AG04449 (cell line): ENCODE measurements at places on chromosomes 6 and 20.

DNA sequence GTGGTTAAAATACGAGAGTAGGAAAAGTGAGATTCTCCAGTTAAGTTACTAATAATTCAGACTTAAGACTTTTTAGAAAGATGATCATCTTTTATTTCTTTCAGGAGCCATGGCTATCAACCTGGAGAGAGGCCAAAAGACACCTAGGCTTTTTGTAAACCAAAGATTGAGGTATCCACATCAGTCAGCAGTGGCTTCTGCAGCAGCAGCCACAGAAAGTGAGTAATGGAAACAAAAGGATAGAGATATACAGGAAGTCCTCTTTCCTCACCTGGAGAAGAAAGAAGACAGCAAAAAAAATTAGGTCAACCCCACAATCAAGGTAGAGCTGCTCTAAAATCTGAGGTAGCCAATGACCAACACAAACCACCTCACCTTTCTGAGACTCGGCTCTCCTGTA is 22.7 kb upstream of the TRIM39 start:
- no peak for DNase-seq

DNA sequence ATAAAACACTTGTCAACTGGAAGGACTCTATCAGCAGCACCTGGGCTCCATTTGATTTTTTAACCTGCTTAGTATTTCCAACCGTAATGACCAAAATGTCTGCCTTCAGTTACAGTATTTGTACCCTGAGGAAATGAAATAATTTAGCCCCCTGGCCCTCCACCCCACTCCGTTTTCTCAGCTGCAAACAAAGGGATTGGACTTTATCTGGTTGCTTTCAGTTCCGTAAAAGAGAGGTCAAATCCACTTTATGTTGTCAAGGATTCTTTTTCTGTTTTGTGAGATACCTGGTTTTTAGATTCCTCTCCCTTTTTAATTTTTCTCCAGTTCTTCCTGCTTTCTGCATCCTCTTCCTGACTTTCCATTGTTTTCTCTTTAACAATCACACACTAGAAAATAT is 64.4 kb upstream of the BMP2 start:
- DNase-seq, result no peak

DNA sequence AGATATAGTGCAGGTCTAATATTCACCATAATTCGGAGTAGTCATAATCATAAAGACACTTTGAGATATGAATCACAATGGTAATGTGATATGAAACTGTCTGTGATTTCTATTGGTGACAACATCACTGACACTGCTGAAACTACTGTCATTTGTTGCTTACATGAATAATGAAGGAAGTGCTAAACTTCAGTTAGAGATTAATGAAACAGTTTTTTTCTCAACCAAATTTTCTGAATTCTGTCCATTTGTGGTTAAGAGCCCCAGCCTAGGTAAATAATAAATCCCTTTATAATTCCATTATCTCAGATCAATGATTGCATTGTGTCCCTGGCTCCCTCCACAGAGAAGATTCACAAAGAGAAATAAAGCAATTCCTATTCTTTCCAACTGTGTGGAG is 122.6 kb downstream of the HIVEP2 start:
- no peak for DNase-seq

DNA sequence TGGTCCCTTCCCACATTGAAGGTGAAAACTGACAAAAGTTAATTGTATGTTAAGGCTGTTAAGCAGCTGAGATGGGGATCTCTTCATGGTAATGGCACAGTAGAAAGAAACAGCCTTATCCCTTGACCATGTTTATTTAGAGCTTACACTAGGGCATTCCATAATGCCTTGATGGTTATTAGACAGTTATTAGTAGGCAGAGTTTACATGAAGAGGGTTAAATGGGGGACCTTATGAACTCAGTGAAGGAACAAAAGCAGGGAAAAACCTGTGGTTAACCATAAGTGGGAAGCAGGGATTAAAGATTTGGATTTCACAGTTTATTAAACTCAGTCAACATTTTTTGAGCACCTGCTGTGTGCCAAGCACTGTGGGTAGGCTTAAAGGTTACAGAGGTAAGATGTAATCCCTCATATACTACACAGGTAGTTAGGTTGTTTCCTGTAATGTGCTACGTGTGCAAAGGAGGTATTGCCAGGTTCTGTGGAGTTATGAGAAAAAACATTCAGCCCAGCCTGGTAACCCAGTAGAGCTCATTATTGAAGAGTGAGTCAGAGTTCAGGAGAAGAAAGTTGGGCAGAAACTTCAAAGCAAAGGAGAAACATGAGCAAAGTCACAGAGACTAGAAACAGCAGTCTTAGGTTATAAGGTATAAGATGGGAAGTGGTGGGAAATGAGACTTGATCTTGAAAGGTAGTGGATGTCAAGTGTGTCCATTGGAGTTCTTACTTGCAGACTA is 32.3 kb upstream of the GNRH2 start:
- DNase-seq, result peak; percentile 19

DNA sequence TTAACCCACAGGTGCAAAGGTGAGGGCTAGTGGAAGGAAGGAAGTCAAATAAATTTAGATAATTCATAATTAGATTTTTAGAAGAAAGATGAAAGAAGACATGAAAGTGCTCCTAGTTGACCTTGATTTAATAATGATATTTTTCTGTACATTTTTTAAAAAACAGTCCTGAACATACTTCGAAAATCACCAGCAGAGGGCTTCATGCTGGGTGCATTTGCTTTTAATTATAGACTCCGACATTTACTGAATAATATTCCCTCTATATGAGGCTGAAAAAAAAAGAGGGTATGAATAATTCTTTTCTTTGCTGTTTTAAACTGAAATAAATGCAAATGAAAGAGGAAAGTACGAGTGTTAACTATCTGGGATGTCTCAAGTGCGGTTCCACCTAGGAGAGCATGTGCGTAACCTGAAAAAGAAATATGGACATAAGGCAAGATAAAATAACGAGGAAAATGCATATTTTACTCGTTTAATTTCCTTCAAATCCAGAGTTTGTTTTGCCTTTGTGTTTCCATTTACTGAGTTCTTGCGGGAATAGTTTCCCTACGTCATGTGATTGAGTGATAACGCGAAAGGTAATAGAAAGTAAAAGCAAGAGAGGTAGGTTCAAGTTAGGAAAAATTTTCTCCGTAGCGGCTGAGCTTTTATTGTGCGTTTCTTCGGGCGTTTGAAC is 3.1 kb upstream of the TFAP2B start:
- DNase-seq, result no peak

DNA sequence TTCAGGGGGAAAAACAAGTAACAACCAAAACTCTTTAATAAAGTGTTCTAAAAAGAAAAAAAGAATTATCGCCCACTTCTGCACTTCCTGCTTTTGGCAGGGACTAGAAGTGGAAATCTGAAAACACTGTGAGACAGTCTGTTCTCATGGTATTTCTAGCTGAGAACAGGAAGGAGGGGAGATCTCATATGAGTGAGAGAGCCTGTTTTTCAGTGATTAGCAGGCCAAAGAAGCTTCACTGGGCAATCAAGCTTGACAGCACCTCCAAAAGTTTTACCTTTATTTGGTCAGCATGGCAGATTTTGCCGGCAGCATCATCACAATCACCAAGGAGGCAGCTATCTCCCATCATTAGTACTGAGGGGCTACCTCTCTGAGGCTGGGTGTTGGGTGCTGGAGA is 79.5 kb upstream of the ATXN1 start:
- DNase-seq, result no peak

- no peak for DNase-seq
Measured at GRCh38 chr20:57092112-57092899, 174.1 kb downstream of the BMP7 start.

- DNase-seq, result no peak
Measured at GRCh38 chr6:32154514-32155161, 697 bp downstream of the PPT2 start.

DNA sequence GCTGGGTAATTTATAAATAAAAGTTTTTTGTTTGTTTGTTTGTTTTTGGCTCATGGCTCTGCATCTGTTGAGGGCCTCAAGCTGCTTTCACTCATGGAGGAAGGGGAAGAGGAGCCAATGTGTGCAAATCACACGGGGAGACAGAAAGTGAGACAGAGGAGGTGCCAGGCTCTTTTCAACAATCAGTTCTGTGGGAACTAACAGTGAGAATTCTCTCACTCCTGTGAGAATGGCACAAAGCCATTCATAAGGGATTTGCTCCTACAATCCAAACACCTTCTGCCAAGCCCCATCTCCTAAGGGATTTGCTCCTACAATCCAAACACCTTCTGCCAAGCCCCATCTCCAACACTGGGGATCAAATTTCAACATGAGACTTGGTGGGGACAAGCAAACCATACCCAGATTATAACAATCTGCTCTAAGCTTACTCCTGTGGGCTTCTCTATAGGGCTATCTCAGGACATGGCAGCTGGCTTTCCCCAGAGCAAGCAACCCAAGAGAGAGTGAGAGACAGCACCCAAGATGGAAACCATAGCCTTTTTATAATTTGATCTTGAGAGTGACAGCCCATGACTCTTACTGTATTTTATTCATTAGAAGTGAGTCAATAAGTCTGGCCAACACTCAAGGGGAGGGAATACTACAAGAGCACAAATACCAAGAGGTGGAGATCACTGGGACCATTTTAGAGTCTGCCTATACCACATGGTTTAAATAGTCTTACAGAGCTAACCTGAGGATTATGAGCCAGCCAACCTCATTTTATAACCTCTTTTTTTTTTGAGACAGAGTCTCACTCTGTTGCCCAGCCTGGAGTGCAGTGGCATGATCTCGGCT is 22.8 kb upstream of the LRRC1 start:
- DNase-seq, result no peak

DNA sequence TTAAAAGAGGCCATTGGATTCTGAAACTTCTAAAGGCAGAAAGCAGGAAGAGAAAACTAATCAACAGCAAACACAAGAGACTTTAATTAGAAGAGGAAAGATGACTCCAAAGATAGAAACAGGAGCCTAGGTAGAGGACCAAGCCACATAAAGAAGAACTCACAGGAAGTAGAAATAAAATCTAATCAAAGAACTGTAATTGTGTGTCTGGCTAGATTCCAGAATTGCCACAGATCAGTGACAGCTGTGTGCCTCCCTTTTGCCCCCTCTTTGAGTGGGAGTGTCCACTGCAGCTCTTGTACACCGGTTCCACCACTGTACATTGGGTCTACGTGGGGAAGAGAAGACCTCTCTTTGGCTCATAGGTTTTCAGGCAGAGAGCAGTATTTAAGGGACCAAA is 22.3 kb upstream of the THEMIS start:
- no peak for DNase-seq

DNA sequence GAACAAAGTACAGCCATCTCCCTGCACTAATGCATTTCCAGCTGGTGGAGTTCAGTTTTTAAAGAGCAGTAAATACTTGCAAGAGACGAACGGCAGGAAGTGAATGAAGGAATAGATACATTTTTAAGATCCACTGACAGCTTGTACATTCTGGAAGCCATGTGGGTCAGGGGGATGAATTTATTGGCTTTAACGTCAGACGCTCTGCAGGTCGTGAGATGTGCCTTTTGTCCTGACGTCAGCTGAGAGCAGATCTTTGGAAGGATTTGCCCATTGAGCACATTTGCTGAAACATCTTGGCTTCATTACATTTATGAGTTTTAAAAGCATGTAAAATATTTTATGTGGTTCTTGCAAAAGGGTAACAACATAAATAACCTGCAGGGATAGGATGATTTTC is 29.5 kb upstream of the SALL4 start:
- peak; percentile 51 for DNase-seq

DNA sequence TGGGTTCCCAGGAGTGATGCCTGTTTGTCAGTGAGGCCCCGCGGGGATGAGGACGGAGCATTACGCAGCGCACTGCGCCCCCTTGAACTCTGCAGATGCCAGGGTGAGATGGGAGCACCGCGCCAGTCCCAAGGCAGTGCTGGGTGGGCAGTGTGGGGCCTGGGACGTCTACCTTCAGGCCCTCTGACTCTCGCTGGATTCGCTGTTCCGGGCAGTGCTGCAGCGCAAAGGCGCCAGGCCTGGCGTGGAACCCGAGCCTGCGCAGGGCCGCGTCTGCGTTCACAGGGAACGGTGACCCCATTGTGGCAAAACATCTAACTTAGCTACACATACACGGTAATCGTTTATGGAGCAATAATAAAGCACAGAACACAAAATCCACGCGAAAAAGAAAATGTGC is 257.3 kb downstream of the QKI start:
- DNase-seq, result no peak

DNA sequence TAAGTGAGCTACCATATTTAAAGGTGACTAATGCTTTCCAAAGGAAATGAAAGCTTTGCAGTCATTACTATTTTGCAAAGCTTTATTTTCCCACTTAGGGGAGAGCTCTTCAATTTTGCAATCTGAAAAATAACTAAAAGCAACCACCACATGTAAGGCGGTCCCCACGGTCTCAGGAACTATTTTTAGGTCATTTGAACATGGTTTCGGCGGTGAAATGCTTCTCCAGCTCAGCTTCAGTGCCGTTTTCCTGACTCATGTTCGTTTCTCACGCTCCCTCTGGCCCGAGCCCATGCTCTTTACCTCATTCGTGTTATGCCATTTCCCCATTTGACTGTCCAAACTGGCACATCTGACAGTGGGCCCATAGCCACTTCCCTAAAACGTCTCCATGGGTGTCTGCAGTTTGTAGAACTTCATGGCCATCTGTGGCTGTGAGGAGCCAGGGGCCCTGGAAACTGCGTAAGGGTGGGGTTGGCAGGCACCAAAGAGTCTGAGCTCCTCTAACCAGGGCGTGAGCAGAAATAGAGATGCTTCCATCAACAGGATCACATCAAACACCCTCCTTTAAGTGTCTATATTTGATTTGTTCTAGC is 46.5 kb downstream of the ADTRP start:
- no peak for DNase-seq

GRCh38 chr6:14240411-14241166 is 123.0 kb downstream of the CD83 start:
- no peak for DNase-seq

- no peak for DNase-seq
Measured at GRCh38 chr6:128630213-128630612, 109.8 kb upstream of the PTPRK start.

DNA sequence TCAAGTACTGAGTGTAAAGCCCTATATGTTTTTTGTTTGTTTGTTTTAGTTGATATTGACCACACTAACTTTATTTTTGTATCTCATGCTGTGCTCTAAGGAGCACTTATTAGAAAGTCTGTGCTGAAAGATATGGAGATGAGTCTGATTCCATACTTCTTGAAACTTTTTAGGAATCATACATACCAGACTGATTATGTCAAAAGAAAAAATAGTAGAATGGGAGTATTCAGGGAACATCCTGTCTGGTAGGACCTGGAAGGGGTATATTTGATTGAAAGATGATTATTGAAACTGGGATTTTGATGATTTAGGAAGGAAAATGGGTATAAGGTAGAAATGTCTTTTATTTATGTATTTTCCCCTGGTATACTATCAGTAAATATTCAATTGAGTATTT is 111.4 kb downstream of the QKI start:
- no peak for DNase-seq

DNA sequence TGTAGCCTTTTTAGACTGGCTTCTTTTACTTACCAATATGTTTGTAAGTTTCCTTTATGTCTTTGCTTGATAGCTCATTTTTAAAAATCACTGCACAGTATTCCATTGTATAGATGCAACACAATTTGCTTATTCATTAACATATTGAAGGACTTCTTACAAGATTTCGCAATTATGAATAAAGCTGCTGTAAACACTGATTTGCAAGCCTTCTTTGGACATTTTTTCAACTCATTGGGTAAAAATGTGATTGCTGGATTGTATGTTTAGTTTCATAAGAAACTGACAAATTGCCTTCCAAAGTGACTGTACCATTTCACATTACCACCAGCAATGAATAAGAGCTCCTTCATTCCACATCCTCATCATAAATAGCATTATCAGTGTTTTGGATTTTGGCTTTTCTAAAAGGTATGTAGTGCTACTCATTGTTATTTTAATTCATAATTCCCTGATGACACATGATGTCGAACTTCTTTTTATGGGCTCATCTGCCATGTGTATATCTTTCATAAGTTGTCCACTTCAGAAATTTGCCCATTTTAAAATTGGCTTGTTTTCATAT is 80.7 kb downstream of the TFAP2B start:
- DNase-seq, result no peak
